ENCODE measurements at places on chromosomes 4 and X.

GRCh38 chrX:80513625-80514024 is 93.4 kb downstream of the TENT5D start:
- DNase-seq: no peak

GRCh38 chr4:110087070-110087708 is 111.2 kb downstream of the ELOVL6 start:
- no peak for DNase-seq

- no peak for DNase-seq
Observed at GRCh38 chr4:136650541-136651277, 881.6 kb downstream of the PCDH18 start.

- DNase-seq: no peak
Observed at GRCh38 chr4:177008071-177008835, 215.5 kb upstream of the VEGFC start.

DNA sequence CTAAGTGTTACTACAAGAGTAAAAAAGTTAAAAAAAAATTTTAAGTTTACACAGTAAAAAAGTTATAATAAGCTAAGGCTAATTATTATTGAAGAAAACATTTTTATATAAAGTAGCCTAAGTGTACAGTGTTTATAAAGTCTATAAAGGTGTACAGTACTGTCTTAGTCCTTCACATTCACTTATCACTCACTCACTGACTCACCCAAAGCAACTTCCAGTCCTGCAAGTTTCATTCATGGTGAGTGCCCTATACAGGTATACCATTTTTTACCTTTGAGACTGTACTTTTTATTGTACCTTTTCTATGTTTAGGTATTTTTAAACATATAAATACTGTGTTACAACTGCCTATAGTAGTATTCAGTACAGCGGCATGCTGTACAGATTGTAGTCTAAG is 74.2 kb downstream of the TMEM165 start:
- no peak for DNase-seq

- DNase-seq: no peak
Observed at GRCh38 chrX:24229976-24230375, 80.4 kb downstream of the ZFX start.

- no peak for DNase-seq
Observed at GRCh38 chrX:75181721-75182120, 25.6 kb upstream of the ABCB7 start.

- DNase-seq: no peak
Observed at GRCh38 chrX:18415386-18415785, 10.0 kb upstream of the CDKL5 start.

GRCh38 chr4:103026868-103027267 is 7.4 kb upstream of the SLC9B1 start:
- DNase-seq: no peak

- no peak for DNase-seq
Observed at GRCh38 chrX:44003975-44004374, 30.8 kb upstream of the NDP start.

GRCh38 chr4:141371206-141371605 is 150.5 kb downstream of the ZNF330 start:
- DNase-seq: no peak

DNA sequence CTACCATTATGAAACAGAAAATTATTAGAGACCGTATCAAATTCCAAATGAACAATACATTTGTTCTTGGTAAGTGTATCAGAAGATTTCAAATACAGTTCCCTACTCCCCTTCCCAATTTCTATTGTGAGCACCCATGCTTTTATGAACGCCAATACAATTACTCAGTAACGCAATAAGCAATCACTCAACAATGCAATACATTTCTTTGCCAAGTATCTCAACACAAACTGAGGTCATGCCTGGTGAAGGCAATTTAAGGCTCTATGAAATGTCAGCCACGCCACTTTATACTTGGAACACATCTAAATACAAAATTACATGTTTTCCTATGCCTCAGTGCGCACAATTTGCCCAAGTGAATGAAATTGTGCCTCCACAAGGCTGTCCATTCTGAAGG is 712 bp downstream of the PNPLA4 start:
- no peak for DNase-seq

GRCh38 chrX:108331126-108331909 is 106.9 kb downstream of the COL4A6 start:
- DNase-seq: no peak

DNA sequence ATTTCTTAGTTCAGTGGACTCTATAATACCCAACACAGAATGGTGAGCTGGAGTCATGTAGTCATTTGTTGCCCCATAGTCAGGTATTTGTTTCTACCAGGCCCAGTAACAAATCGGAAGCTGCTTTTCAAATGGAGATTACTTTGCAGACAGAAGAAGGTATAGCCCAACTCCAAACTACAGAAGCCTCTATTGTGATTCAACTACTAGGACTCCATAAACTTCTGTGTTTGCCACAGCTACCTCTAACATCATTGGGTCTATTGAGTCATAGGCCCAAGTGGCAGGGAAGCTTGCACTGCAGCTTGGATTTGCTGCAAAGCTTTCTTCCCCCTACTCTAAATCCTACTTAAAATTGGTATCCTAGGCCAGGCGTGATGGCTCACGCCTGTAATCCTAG is 148.8 kb upstream of the STK26 start:
- DNase-seq: no peak

GRCh38 chrX:68942840-68943239 is 114.0 kb downstream of the EFNB1 start:
- DNase-seq: no peak

- no peak for DNase-seq
Observed at GRCh38 chrX:72340041-72340440, 34.3 kb upstream of the CITED1 start.

- no peak for DNase-seq
Observed at GRCh38 chr4:69773484-69773883, 13.1 kb upstream of the SULT1B1 start.

All from stimulated activated effector memory CD8-positive, alpha-beta T cell treated with anti-CD3 and anti-CD28 coated beads, Interleukin-12 subunit alpha, Interleukin-12 subunit beta, amount 100 ng/mL, for 72 hours (primary cell).